IPS DF 6.9 (cell line): ENCODE measurements at places on chromosomes 11 and 22.
A peak's percentile ranks its signal among the peaks of the same experiment; 100 is the strongest.

- DNase-seq, result no peak
Observed at GRCh38 chr11:45412521-45412920, 126.4 kb upstream of the SYT13 start.

GRCh38 chr22:29787371-29787980 lies 20.3 kb downstream of the UQCR10 start:
- DNase-seq, result no peak

DNA sequence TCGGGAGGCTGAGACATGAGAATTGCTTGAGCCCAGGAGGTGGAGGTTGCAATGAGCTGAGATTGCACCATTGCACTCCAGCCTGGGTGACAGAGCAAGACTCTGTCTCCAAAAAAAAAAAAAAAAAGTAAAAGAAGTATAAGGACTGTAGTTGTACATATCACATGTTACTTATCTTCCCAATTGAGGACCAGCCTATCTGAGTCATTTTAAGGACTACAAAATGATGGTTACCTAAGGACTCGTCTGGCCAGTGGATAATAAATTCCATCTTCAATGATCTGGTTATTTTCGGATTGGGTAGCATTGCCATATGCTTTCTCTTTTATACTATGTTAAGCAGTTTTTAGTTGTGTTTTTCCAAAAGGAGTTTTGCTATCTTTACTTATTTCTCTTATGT lies 55.3 kb downstream of the PPFIA1 start:
- DNase-seq, result no peak

DNA sequence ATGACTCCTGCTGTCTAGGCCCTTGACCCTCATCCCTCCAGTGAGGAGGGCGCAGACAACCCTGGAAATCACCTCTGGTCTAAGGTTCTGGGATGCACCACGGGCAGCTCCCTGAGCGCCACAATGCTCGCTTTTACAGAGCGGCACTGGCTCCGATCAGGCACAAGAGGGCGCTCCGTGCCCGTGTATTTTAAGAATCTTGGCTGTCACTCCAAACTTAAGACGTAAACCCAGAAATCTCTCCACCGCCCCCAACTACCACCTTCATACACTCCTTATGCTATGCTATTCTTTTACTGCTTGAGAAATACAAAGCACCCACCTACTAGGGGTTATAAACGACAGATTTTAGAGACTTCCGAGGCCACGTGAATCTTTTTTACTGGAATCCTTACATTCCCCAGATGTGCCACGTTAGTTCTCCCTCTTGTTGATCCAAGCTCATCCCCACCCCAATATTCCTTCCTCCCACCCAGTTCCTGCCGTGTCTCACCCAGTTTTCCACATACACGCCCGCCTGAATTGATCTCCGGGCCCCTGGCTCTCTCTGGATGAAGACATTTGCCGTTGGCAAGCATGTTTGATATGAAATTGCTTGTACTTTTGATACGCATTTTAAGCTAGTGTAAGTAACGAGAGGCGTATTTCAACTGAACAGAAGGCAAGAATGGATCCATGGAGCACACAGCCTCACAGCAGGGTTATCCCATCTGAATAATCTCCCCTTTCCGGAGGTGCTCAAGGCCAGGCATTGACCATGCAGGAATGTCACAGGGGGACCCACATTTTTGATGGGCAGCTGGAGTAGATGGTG lies 453.5 kb downstream of the OPCML start:
- peak; percentile 35 for DNase-seq

DNA sequence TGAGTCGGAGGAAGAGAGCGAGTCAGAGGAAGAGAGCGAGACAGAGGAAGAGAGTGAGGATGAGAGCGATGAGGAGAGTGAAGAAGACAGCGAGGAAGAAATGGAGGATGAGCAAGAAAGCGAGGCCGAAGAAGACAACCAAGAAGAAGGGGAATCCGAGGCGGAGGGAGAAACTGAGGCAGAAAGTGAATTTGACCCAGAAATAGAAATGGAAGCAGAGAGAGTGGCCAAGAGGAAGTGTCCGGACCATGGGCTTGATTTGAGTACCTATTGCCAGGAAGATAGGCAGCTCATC lies 780 bp downstream of the TRIM44 start:
- no peak for DNase-seq

- DNase-seq, result no peak
Observed at GRCh38 chr11:64372802-64373597, 14.0 kb downstream of the RPS6KA4 start.

DNA sequence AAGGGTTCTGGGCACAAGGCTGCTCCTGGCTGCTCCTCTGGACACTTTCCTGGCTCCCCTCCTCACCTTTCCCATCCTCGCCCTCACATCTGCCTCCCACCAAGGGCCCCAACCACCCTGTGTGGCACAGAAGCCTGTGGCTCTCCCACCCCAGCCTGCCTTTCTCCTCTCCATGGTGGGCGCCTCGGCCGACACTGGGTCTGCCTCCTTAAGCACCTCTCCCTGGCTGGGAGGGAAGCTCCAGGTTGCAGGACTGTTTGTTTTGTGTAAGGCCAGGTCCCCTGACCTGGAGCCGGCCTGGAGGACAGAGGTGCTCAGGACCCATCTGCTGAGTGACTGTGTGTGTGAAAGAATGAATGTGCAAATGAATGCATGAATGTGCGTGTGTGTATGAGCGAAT lies 14.1 kb downstream of the MUC6 start:
- no peak for DNase-seq

GRCh38 chr11:64312947-64313346 lies 4.4 kb downstream of the TRMT112 start:
- DNase-seq, result no peak

GRCh38 chr11:118139578-118139977 lies 13.0 kb downstream of the SCN4B start:
- no peak for DNase-seq

- no peak for DNase-seq
Observed at GRCh38 chr11:84740050-84740449, 887.1 kb downstream of the DLG2 start.

DNA sequence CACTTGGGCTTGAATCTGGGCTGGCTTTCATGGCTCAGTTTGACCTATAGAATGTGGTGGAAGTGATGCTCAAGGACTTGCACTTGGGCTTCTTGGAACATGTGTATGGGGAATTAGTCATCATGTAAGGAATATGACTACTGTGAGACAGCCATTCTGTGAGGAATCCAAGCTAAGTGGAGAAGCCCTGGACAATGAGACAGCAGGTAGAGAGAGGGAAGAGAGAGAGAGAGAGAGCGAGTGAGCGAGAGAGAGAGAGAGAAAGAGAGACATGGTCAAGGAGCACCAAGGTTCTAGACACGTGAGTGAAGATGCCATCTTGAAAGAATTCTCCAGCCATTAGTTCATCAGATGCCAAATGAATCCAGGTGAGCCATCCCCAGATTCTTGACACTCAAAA lies 261.6 kb upstream of the SORL1-AS1 start:
- DNase-seq, result no peak

- no peak for DNase-seq
Observed at GRCh38 chr11:74443071-74443864, 24.1 kb downstream of the KCNE3 start.

DNA sequence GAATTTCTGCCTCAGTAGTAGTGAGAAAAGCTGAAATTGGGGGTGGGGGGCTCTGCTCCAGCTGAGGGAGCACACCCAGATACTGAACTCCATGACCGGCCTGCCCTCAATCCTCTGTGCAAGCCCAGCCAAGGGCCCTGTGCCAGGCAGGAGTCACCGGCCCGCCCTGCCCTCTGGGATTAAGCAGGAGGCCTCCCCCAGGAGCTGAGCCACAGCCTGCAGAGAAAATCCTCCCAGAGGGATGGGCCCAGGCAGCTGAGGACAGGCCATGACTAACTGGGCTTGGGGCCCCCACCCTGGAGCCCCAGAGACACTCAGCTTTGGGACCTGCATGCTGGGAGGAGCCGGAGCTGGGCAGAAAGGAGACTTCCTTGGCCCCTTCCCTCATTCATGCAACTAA lies 48.8 kb downstream of the MN1 start:
- DNase-seq, result no peak

DNA sequence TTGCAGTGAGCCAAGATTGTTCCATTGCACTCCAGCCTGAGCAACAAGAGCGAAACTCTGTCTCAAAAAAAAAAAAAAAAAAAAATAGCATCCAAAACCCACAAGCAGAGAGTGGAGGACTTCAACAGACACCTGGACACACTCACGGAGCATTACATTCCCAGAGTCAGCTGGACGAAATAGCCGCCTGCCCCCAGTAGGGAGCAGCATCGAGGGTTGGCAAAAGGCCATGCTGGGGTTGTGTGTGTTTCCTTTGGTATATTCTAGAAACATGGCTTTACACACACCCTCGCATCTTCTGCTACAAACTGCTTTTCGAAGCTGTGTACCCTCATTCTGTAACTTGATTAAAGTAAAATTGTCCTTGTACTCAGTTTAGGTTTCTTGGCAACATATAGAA lies 5.3 kb downstream of the ADA2 start:
- DNase-seq, result no peak

- DNase-seq, result no peak
Observed at GRCh38 chr11:123406441-123407129, 23.5 kb upstream of the GRAMD1B start.

- no peak for DNase-seq
Observed at GRCh38 chr22:37843741-37844089, 419 bp downstream of the ANKRD54 start.

DNA sequence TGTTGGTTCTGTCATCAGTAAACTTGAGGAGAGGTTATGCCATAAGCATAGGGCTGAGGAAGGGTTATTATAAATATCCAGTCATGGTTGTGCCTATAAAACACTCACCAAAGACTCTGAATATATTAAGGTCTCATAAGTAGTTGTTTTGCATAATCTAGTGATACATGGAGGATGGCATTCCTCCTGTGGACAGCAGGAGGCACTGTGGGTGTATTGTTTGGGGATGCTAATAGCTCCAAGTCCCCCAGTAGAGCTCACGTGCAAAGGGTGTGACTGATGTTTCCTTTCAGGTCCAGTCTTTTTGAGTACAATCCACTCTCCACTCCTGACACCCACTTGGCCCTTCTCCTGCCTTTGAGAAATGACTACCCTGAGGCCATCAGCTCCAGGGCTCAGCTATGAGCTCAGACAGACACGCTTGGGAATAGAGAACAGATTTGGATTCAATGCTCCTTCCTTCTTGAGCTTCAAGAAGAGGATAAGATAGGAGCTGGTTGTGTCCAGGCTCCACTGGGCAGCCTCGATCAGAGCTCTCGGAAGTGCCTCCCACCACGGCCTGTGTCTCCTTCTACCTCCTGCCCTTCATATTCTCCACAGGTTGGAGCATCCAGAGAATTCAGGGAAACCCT lies 85.2 kb upstream of the IGLL5 start:
- DNase-seq, result no peak

DNA sequence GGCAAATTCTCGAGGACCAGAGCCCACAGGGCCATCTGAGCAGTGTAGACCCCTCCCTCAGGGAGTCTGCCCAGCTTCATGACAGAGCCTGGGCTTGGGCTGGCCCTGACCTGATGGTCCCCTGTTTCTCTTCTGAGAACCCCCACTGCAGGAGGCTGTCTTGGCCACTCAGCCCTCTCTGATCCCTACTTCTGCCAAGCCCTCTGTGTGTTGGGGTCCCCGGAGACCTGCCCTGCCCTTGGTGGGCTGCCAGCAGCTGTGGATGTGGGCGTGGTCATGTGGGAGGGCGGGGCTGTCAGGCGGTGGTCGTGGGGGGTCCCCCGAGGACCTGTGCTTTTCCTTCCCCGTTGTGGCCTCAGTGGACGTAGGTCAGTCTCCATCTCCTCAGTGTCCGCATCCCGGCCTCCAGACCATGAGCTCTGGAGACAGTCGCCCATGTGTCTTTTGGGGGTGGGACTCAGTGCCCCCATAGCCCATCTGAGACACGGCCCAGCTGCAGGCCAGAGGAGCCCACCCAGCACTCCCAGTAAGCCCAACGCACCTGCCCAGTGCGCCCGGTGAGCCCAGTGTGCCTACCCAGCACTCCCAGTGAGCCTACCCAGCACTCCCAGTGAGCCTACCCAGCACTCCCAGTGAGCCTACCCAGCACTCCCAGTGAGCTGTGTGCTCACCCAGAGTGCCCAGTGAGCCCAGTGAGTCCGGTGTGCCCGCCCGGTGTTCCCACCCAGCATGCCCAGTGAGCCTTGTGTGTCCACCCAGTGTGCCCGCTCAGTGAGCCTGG lies 409.2 kb downstream of the TBC1D22A start:
- DNase-seq, result no peak

GRCh38 chr11:12506404-12506921 lies 129.1 kb downstream of the PARVA start:
- no peak for DNase-seq

GRCh38 chr11:126354631-126355323 lies 709 bp upstream of the ST3GAL4 start:
- no peak for DNase-seq

- DNase-seq, result no peak
Observed at GRCh38 chr11:87144252-87144651, 106.5 kb downstream of the TMEM135 start.

- no peak for DNase-seq
Observed at GRCh38 chr22:42947211-42947990, 67.5 kb downstream of the PACSIN2 start.

GRCh38 chr11:26777372-26777808 lies 55.5 kb upstream of the SLC5A12 start:
- DNase-seq, result no peak

- DNase-seq, result no peak
Observed at GRCh38 chr22:49776891-49777290, 50.8 kb downstream of the BRD1 start.

- DNase-seq, result no peak
Observed at GRCh38 chr11:66176650-66177049, 91.8 kb upstream of the RAB1B start.

DNA sequence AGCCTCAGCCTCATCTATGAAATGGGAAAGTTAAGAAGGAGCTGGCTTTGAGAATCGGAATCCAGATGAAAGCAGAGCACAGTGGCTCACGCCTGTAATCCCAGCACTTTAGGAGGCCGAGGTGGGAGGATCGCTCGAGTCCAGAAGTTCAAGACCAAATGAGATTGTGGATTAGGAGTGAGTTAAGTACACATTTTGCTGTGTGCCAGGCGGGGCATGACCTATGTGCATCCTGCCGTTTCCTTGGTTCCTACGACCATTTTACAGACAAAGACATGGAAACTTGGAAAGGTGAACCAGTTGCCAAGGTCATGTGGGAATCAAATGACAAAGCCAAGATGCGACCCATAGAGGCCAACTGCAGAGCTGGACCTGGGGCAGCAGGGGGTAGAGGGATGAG lies 4.2 kb downstream of the PLA2G3 start:
- no peak for DNase-seq

GRCh38 chr11:71326328-71326940 lies 74.1 kb upstream of the SHANK2 start:
- no peak for DNase-seq

GRCh38 chr22:45526768-45527360 lies 24.2 kb downstream of the FBLN1 start:
- DNase-seq, result no peak

DNA sequence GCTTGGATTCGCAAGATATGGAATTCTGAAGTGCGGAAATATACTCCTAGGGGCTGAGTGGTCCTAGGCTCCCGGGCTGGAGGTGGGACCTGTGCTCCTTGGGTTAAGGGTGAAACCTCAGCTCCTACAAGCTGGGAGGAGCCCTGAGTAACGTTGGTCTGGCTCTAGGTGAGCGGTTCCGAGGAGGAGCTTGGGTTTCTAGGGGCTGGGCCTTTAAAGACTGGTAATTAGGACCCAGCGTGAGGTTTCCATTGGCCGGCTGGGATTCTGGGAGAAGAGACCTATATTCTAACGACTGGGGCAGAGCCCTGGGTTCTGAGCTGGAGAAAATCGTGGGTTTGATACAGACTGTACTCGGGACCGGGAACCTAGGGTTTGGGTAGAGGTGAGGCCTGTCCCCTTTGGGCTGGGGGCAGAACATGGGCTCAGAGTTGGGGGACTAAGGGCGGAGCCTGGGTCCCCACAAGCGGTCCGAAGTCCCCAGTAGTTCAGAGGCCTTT lies 882 bp upstream of the MAP4K2 start:
- no peak for DNase-seq

- DNase-seq, result no peak
Observed at GRCh38 chr11:125279676-125280418, 115.3 kb downstream of the PKNOX2 start.
